NCI-H1048 (cell line): ENCODE measurements at places on chromosomes 13 and 19.

- no peak for DNase-seq
Observed at GRCh38 chr13:30415430-30416030, 6.8 kb upstream of the UBE2L5 start.

DNA sequence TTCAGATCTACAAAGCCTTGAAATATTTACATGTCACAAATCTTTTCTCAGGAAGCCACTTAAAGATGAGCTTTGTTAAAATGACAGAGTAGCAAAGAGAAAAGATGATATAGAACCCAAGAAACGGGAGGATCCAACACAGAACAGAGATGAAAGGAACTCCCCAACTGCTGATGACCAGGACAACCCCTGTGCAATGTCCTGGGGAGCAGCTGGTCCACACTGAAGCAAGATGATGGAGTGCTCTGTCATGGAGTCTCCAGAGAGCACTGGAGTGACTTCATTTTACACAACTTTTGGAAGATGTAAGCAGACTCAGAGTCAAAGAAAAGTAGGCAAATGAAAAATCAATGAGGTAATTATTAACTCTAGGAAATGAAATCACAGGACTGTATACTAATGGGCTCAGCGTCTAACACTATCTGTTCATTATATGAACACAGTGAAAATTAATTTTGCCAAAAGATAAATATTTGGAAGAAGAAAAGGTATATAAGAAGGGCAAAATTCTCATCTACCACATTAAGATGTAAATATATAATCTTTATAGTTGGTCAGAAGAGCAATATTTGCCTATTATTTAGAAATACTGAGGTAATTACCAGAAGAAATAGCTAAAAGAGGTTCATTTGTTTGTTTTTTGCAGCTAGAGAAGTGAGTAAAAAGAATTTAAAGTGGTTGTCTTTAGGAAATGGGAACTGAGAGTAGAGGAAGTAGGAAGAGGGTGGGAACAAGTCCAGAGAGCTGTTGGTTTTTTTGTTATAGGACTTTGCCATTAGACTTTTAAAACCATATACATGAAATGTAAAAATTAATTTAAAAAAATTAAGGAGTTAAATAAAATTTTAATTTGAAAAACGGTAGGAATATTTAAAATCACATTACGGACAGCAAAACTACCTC is 30.5 kb downstream of the MTRF1 start:
- no peak for DNase-seq

DNA sequence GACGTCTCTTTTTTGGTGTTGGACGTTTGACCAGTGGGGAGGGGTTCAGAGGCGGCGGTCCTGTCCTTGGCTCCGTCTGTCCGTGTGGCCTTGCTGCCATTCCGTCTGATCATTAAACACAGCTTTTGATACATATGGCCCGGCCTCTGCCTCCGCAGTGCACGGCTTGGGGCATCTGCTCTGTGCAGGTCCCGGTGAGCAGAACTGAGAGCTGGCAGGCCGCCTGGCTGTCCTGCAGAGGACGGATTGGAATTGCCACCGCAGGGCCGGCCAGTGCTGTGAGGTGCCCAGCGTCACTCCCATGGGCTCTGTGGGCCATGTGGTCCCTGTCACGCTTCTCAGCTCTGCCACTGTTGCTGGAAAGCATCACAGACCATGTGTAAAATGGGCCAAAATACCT is 5.4 kb upstream of the TMPRSS9 start:
- no peak for DNase-seq

- DNase-seq = no peak
Observed at GRCh38 chr13:79678100-79678499, 197.1 kb downstream of the NDFIP2 start.

GRCh38 chr19:36528921-36529518 is 949 bp upstream of the ZNF260 start:
- DNase-seq = no peak

GRCh38 chr19:50515168-50515561 is 1.5 kb upstream of the ASPDH start:
- DNase-seq = no peak

- DNase-seq = no peak
Observed at GRCh38 chr13:80168089-80168850, 172.7 kb downstream of the SPRY2 start.

DNA sequence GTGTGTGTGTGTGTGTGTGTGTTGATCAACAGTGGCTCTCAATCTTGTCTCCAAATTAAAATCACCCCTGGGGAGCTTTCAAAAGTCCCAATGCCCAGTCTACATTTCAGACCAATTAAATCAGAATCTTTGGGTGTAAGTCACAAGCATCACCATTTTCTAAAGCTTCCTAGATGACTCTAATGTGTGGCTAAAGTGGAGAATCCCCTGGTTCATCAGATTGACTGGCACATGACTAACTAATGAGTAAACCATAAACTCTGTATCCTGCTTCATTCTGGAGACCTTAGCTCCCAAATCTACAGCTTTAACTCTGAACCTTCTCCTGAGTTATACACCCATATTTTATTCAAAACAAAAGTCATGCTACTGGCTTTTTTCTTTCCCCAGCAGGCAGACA is 131.3 kb downstream of the SUCLA2 start:
- DNase-seq = no peak

- DNase-seq = no peak
Observed at GRCh38 chr19:45368737-45369340, 1.5 kb downstream of the ERCC2 start.

GRCh38 chr19:10335352-10335985 is 2.1 kb upstream of the RAVER1 start:
- no peak for DNase-seq

DNA sequence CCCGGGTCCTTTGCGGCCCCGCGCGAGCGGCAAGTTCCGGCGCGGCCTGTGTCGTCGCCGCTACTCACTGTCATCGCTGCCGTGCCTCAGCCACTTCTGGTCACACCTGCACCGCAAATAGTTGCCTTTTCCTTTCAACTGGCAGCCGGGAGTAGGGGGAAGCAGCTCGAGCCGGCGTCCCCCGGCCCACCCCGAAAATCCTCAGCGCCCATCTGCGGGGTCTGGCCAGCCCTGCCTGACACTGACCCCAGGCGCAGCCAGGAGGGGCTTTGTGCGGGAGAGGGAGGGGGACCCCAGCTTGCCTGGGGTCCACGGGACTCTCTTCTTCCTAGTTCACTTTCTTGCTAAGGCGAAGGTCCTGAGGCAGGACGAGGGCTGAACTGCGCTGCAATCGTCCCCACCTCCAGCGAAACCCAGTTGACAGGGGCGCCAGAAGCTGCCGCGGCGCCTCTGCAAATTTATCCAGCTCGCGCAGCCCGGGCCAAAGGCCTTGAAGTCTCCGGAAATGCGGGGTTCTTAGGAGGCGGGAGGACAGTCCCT is 1.7 kb downstream of the PDX1 start:
- no peak for DNase-seq

GRCh38 chr13:66557357-66557756 is 672.8 kb downstream of the PCDH9 start:
- no peak for DNase-seq

- DNase-seq = no peak
Observed at GRCh38 chr13:50701469-50701868, 142.0 kb downstream of the DLEU7 start.

- DNase-seq = no peak
Observed at GRCh38 chr13:105147461-105147860, 1388.0 kb downstream of the EFNB2 start.
